ENCODE measurements at places on chromosomes 4 and X. TPM values are rescaled to one million over a fixed set of nuclear protein-coding genes. Genes with fewer than 3 reads are reported as not detected.

SLAIN2 gene
- 19.9 TPM for total RNA-seq

PHOX2B gene
- not detected for total RNA-seq

PCDH7 gene
- 0.07 TPM for total RNA-seq

BRS3 gene
- total RNA-seq = not detected

PPP2R2C gene
- 31.0 TPM for total RNA-seq

MAGEE2 gene
- not detected for total RNA-seq
